ENCODE measurements at places on chromosomes 7 and 10.

DNA sequence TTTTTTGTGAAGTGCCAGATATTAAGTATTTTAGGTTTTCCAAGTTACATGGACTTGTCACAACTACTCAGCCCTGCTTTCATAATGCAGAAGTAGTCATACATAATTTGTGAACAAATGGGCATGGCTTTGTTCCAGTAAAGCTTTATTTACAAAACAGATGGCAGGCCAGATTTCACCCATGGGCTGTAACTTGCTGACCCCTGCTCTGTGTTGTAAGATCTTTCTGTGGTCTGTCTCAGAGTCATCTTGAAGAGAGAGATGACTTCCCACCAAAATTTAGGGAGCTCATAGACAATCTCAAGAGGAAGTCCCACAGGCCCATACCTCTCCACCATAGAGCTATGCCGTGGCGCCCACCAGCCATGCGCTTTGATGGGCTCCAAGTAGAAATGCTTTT lies 616.1 kb downstream of the LRMDA start:
- no peak for DNase-seq

DNA sequence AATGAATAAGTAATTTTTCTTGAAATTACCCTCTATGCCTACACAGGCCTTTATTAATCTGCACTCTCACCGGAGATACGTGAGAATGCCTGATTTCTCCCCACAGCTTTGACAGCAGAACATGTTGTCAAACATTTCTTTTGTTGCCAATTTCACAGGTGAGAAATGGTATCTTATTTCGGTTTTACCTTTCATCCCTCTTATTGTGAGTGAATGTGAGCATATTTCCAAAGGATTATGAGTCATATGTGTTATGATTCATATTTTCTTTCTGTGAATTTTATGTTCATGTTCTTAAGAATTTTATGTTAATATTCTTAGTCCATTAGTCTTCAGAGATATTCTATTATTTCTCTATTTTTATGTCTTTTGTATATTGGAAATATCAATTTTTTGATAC lies 965.1 kb downstream of the CCSER2 start:
- no peak for DNase-seq

- DNase-seq: no peak
These were observed 142.0 kb downstream of the ARID5B start for GRCh38 chr10:62043421-62044021.

DNA sequence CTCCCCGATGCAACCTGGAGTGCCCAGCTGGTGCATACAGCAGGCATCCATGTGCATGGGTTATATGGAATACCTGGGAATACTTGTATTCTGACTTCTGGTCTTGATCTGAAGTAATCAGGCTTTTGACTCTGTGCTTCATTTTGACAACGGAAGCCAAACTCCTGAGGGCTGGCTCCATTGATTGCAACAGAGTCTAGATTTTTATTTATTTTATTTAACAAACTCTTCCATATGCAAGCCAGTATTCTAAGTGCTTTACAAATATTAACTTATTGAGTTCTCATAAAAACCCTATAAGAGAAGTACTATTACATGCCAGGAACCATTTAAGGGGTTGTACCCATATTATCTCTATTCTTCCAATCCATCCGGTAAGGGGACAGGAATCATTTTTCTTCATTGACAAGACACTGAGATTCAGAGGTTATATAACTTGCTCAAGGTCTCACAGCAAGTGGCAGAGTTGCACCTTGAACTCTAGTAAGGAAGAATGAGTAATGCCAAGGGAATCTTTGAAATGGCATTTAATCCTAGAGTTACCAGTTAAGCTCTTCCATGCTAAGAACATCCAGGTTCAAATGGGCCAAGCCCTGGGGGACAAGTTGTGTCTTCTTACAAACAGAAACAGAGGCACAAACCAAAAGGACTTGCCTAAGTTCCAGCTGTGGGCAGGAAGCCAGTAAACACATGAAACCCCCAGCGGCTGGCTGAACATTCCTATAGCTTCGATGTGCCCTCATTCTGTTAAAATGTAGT lies 241.0 kb downstream of the WDR11 start:
- DNase-seq: no peak

GRCh38 chr10:111646021-111646420 lies 537.5 kb downstream of the GPAM start:
- no peak for DNase-seq

DNA sequence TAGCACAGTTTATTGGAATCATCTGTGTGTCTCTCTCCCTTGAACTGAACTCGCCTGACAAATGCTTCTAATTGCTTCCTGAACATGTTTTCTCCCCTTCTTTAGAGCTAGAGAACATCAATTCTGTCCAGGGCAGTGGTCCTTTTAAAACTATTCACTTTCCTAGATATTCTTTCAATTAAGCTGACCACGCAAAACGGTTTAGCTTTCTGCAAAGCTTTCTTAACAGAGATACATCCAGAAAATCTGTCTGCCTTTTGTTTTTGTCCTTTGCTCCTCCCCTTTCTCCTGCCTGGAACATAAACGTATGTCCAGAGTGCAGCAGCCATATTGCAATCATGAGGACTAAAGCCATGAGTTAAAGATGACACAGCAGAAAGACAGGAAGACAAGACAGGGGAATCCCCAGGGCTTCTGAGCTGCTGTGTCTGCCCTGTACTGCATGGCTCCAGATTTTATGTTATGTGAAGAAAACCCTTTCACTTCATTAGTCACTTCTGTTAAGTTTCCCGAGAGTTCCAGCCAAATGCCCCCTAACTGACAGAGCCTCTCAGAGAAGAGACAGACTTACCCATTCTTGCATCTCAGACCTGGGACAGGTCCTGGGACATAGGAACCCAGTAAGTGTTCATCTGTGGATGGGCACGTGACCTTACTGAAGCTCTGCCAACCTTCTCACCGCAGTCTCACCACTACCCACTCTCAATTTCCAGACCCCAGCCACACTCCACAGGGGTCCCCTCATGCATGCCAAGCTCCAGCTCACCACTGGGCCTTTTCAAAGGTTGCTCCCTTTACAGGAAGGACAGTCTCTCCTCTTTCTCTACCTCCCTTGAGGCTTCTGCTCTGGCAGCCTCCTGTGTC lies 35.0 kb upstream of the CPXM2 start:
- DNase-seq: peak; percentile 35

DNA sequence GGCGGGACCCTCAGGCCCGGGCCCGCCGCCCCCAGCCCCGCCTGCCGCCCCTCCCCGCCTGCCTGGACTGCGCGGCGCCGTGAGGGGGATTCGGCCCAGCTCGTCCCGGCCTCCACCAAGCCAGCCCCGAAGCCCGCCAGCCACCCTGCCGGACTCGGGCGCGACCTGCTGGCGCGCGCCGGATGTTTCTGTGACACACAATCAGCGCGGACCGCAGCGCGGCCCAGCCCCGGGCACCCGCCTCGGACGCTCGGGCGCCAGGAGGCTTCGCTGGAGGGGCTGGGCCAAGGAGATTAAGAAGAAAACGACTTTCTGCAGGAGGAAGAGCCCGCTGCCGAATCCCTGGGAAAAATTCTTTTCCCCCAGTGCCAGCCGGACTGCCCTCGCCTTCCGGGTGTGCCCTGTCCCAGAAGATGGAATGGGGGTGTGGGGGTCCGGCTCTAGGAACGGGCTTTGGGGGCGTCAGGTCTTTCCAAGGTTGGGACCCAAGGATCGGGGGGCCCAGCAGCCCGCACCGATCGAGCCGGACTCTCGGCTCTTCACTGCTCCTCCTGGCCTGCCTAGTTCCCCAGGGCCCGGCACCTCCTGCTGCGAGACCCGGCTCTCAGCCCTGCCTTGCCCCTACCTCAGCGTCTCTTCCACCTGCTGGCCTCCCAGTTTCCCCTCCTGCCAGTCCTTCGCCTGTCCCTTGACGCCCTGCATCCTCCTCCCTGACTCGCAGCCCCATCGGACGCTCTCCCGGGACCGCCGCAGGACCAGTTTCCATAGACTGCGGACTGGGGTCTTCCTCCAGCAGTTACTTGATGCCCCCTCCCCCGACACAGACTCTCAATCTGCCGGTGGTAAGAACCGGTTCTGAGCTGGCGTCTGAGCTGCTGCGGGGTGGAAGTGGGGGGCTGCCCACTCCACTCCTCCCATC lies 82.7 kb downstream of the PAX2 start:
- DNase-seq: no peak

GRCh38 chr10:51014680-51015389 lies 59.5 kb upstream of the PRKG1 start:
- no peak for DNase-seq

DNA sequence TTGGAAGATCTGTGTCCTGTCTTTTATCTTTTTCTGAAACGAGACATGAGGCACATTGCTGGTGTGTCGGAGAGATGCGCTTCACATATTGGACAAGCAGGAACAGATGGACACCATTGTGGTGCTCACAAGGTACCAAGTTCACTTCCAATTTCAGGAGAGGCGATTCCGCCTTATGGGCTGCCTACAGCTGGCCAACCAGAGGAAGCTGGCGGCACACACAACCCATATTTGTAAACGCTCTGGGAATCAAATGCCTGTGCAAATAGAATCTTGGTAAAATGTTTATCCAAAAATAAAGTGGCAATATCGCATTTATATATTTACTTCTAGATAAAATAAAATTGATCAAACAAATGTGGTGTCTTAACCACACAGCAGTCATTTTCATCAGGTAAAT lies 337.4 kb downstream of the TCERG1L start:
- DNase-seq: no peak

DNA sequence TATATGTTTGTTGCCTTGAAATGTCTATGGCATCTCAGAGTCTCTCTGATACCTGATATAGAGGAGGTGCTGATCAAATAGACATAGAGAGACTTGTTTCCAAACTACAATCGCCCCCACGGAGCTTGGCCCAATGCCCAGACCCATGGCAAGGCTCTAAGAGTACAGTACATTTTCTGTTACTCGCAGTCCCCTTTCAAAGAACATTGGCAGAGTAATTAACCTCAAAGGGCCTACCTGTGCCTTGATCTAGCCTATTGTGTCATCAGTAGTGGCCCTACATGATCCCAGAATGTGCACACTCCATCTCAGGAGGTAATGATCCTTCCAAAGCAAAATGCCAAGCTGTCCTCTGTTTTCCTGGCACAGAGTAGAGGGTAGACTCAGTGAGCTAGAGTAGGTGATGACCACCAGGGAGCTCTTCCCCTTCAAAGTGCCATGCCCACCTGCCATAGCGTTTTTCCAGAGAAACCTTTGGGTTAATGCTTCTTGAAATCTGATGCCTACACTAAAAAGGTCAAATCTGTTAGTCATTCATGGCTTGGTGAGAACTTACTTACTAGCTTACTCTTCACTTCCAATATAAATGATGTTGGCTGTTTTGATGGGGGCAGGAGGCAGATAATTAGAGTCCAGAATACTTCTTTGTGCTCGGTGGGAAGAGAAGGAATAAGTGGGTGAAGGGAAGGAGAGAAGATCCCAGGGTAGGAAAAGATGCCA lies 41.2 kb upstream of the ACSL5 start:
- DNase-seq: no peak

DNA sequence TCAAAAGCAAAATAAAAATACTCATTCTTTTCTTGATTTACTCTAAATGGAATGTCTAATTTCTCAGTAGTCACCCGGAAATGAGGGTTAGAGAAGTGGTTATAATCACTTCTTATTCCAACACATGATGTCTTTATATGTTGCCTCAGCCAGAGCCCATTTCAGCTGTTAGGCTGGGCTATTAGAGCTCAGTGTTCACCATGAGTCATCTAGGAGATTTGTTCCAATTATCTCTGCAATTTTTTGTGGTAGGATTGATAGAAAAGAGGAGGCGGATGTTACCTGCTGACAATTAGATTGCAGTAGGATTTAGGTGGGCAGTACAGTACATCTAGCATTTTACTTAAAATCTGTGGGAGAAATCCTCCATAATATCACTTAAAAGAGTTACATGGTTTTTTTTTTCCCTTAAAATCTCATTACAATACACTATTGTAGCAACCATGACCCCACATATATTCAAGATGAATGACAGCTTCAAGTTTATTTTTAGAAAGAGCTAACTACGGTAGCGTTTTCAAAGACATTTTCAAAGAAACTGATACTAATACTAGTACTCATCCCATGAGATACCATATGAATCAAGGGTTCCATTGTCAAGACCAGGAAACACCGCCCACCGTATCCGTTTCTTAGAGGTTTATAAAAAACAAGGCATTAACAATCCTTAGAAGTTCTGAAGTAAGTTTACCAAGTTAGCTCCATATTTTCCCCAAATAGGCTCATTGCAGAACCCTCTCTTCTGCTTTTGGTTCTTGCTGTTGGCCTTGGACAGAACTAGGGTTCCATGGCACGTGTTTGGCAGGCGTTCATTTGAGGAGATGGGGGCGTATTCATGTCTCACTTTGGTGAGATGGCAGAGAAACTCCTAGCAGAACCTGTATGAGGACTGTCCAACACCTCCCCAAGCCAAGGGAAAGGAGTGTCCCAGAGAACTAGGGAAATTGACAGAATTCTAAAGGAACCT lies 10.4 kb downstream of the CPA2 start:
- no peak for DNase-seq

GRCh38 chr10:99975106-99975829 lies 34.5 kb downstream of the DNMBP start:
- DNase-seq: no peak

DNA sequence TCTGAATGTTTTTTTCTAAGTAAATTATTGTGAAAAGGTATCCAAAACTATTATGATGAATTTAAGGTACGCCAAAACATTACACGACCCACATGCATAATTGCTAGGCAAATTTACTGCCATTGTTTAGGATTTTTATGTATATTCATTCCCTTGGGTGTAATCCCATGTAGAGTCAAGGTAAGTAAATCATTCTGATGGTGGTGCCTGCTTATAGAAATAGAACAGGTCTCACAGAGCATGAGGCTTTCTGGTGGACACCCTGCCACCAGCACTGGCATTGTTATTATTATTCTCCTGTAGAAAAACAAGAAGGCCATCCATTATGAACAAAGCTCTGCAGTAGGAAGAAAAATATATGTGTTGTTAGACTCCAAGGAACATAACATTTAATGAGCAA lies 111.7 kb upstream of the ZNF804B start:
- no peak for DNase-seq

DNA sequence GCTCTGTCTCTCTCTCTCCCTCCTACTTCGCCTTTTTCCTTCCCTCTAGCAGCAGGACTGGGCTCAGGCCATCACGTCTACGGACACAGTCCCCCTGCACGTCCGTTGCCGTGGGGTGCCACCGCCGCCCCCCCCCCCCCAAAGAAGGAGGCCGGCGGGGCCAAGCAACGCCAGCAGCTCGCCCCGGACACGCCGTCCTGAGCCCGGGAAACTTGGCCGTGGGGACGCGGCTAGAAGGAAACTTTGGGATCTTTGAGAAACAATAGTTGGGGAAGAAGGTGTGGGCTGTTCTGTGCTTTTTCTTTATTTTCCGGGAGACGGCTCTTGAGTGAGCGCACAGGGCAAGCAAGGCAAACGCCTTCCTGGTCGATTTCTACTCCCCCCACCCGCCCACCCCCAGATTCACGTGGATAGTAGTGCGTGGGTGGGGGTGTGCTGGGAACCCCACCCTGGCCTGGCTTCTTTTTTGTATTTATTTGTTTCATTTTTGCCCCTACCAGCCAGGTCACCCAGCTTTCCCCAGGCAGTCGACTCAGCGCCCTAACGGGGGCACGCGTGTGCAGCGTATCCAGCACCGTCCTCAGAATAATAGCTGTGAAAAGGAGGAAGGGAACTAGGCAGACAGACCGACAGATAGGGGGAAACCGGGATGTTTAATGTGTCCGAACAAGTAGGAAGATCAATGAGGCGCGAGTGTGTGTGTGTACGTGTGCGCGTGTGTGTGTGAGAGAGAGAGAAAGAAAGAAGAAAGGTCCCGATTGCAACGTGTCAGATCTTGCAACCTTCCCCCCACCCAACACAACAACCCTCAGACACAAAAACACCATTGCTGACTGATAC lies 1.4 kb downstream of the MXI1 start:
- DNase-seq: peak; percentile 81
